Dermis blood vessel endothelial cell (primary cell): ENCODE measurements at places on chromosomes 6 and 20. TPM values are rescaled to one million over a fixed set of nuclear protein-coding genes. Genes with fewer than 3 reads are reported as not detected.

MRPS10 gene
- total RNA-seq, result 34.0 and 48.0 TPM in 2 replicates

SLC17A9 gene
- 9.0 and 11.8 TPM in 2 replicates for total RNA-seq

SRXN1 gene
- 30.3 and 38.6 TPM in 2 replicates for total RNA-seq

NRN1 gene
- total RNA-seq, result 43.4 and 56.3 TPM in 2 replicates

COMMD7 gene
- 24.4 and 28.1 TPM in 2 replicates for total RNA-seq

LY6G5C gene
- total RNA-seq, result 3.6 and 4.5 TPM in 2 replicates

SAMD3 gene
- not detected in 2 replicates for total RNA-seq

OR12D1 gene
- total RNA-seq, result not detected in 2 replicates

BPIFA1 gene
- total RNA-seq, result not detected in 2 replicates

SOBP gene
- total RNA-seq, result 0.42 and 1.0 TPM in 2 replicates

OPRM1 gene
- total RNA-seq, result not detected in 2 replicates

PPP1R14C gene
- total RNA-seq, result not detected in 2 replicates

ZNF391 gene
- 1.1 and 1.4 TPM in 2 replicates for total RNA-seq

CTCFL gene
- total RNA-seq, result not detected in 2 replicates

PMEPA1 gene
- 0.93 and 1.9 TPM in 2 replicates for total RNA-seq

RAMACL gene
- total RNA-seq, result 2.9 and 6.6 TPM in 2 replicates

DTD1 gene
- total RNA-seq, result 54.5 and 64.6 TPM in 2 replicates

RIPPLY2 gene
- 0.42 TPM in 1 of 2 replicates, not detected in the other for total RNA-seq

TMC2 gene
- not detected in 2 replicates for total RNA-seq

GPX5 gene
- total RNA-seq, result not detected in 2 replicates

RBM12 gene
- total RNA-seq, result 42.5 and 58.1 TPM in 2 replicates

LINC00237 gene
- not detected in 2 replicates for total RNA-seq

CRIP3 gene
- 0.34 TPM in 1 of 2 replicates, not detected in the other for total RNA-seq

LRFN2 gene
- not detected in 2 replicates for total RNA-seq

VSTM2L gene
- total RNA-seq, result 0.51 TPM in 1 of 2 replicates, not detected in the other

LY6G6F gene
- total RNA-seq, result not detected in 2 replicates

BACH2 gene
- 1.2 and 1.3 TPM in 2 replicates for total RNA-seq

RTN4IP1 gene
- total RNA-seq, result 5.4 and 6.2 TPM in 2 replicates

TINAG gene
- not detected in 2 replicates for total RNA-seq

BEND6 gene
- 0.14 and 0.34 TPM in 2 replicates for total RNA-seq

GMPR gene
- 26.0 and 29.2 TPM in 2 replicates for total RNA-seq

CST7 gene
- total RNA-seq, result not detected in 2 replicates

TMEM217 gene
- 12.1 and 12.4 TPM in 2 replicates for total RNA-seq

PRND gene
- 0.74 and 2.2 TPM in 2 replicates for total RNA-seq

SLPI gene
- 0.70 and 2.0 TPM in 2 replicates for total RNA-seq

MROH8 gene
- 0.74 and 1.5 TPM in 2 replicates for total RNA-seq

ZSCAN31 gene
- 25.7 and 40.6 TPM in 2 replicates for total RNA-seq

PROCR gene
- total RNA-seq, result 124 and 176 TPM in 2 replicates

ETV7 gene
- 0.09 and 0.17 TPM in 2 replicates for total RNA-seq

SRSF6 gene
- total RNA-seq, result 32.0 and 52.5 TPM in 2 replicates

RAB44 gene
- under 0.01 TPM in 1 of 2 replicates, not detected in the other for total RNA-seq

GSTA3 gene
- not detected in 2 replicates for total RNA-seq

CRYBG1 gene
- 38.1 and 44.9 TPM in 2 replicates for total RNA-seq

NMBR gene
- total RNA-seq, result not detected in 2 replicates

NKAPL gene
- 0.34 and 1.1 TPM in 2 replicates for total RNA-seq

TXLNB gene
- total RNA-seq, result 0.68 and 0.74 TPM in 2 replicates

RIPK1 gene
- total RNA-seq, result 30.5 and 35.4 TPM in 2 replicates

ADGB gene
- total RNA-seq, result not detected in 2 replicates

TTBK1 gene
- total RNA-seq, result 0.05 TPM in 1 of 2 replicates, not detected in the other

KLC4 gene
- 17.3 and 19.9 TPM in 2 replicates for total RNA-seq

ARG1 gene
- total RNA-seq, result 0.19 TPM in 1 of 2 replicates, not detected in the other

B3GAT2 gene
- total RNA-seq, result under 0.01 TPM in 1 of 2 replicates, not detected in the other

CYP24A1 gene
- total RNA-seq, result not detected in 2 replicates

EPHA7 gene
- total RNA-seq, result under 0.01 TPM in 2 replicates

HLA-DQB1 gene
- total RNA-seq, result not detected in 2 replicates

PCSK2 gene
- not detected in 2 replicates for total RNA-seq
